Mesangial cell (primary cell): ENCODE measurements at places on chromosomes 13 and 19. TPM values are rescaled to one million over a fixed set of nuclear protein-coding genes. Genes with fewer than 3 reads are reported as not detected.

The CYP4F8 gene
- total RNA-seq, result not detected in 2 replicates

The PCSK4 gene
- total RNA-seq, result 3.9 and 10.8 TPM in 2 replicates

The LYPD3 gene
- total RNA-seq, result 0.38 TPM in 1 of 2 replicates, not detected in the other

The CLEC17A gene
- total RNA-seq, result not detected in 2 replicates

The STXBP2 gene
- total RNA-seq, result 37.0 and 76.3 TPM in 2 replicates

The CYP2A6 gene
- total RNA-seq, result not detected in 2 replicates

The CGB5 gene
- total RNA-seq, result 0.38 and 2.1 TPM in 2 replicates

The PSG2 gene
- total RNA-seq, result not detected in 2 replicates

The PSG1 gene
- not detected in 2 replicates for total RNA-seq

The SBK2 gene
- total RNA-seq, result 2.4 and 7.9 TPM in 2 replicates

The MBD3 gene
- 119 and 157 TPM in 2 replicates for total RNA-seq

The CCDC70 gene
- total RNA-seq, result not detected in 2 replicates

The APOC4 gene
- not detected in 2 replicates for total RNA-seq

The KCNJ14 gene
- total RNA-seq, result 0.25 and 0.65 TPM in 2 replicates

The LGI4 gene
- 0.49 TPM in 1 of 2 replicates, not detected in the other for total RNA-seq

The ZNF575 gene
- total RNA-seq, result 0.16 and 0.76 TPM in 2 replicates

The IGLON5 gene
- not detected in 2 replicates for total RNA-seq

The PRR19 gene
- total RNA-seq, result 0.81 and 3.9 TPM in 2 replicates

The URAD gene
- not detected in 2 replicates for total RNA-seq

The RGL3 gene
- 0.16 and 1.0 TPM in 2 replicates for total RNA-seq

The PNPLA6 gene
- total RNA-seq, result 119 and 204 TPM in 2 replicates

The ACP5 gene
- total RNA-seq, result 1.1 and 17.5 TPM in 2 replicates

The MAP4K1 gene
- 0.25 and 0.33 TPM in 2 replicates for total RNA-seq

The CACNG6 gene
- total RNA-seq, result 0.89 TPM in 1 of 2 replicates, not detected in the other

The ZNF506 gene
- total RNA-seq, result 14.5 and 35.9 TPM in 2 replicates

The SLC10A2 gene
- not detected in 2 replicates for total RNA-seq

The EFNA2 gene
- 0.65 and 2.3 TPM in 2 replicates for total RNA-seq

The GRK1 gene
- not detected in 2 replicates for total RNA-seq

The FXYD1 gene
- total RNA-seq, result 0.89 TPM in 1 of 2 replicates, not detected in the other

The CD70 gene
- total RNA-seq, result 70.9 and 153 TPM in 2 replicates

The CGB7 gene
- total RNA-seq, result 3.4 and 3.6 TPM in 2 replicates

The GNG7 gene
- total RNA-seq, result under 0.01 and 1.1 TPM in 2 replicates

The ZNF154 gene
- 0.98 and 2.2 TPM in 2 replicates for total RNA-seq

The ZNF443 gene
- 1.9 and 2.0 TPM in 2 replicates for total RNA-seq

The ZNF570 gene
- 1.3 and 6.0 TPM in 2 replicates for total RNA-seq

The RNF225 gene
- 0.13 TPM in 1 of 2 replicates, not detected in the other for total RNA-seq

The FARP1 gene
- 75.4 and 103 TPM in 2 replicates for total RNA-seq

The CDX2 gene
- total RNA-seq, result not detected in 2 replicates

The IGSF23 gene
- 2.9 TPM in 1 of 2 replicates, not detected in the other for total RNA-seq

The JUND gene
- total RNA-seq, result 277 and 421 TPM in 2 replicates

The TPP2 gene
- 24.5 and 26.2 TPM in 2 replicates for total RNA-seq

The TICAM1 gene
- total RNA-seq, result 7.7 and 9.1 TPM in 2 replicates

The KHSRP gene
- total RNA-seq, result 177 and 285 TPM in 2 replicates

The CCL25 gene
- not detected in 2 replicates for total RNA-seq

The GAPDHS gene
- total RNA-seq, result not detected in 2 replicates

The IFT88 gene
- 4.7 and 5.9 TPM in 2 replicates for total RNA-seq

The GSK3A gene
- total RNA-seq, result 25.6 and 28.4 TPM in 2 replicates

The OSCAR gene
- 1.5 TPM in 1 of 2 replicates, not detected in the other for total RNA-seq

The MAST1 gene
- 0.49 and 1.0 TPM in 2 replicates for total RNA-seq

The ACP7 gene
- total RNA-seq, result not detected in 2 replicates

The ZNF846 gene
- total RNA-seq, result 2.9 and 6.7 TPM in 2 replicates

The ZNF571 gene
- total RNA-seq, result 0.65 and 1.9 TPM in 2 replicates

The ARHGAP33 gene
- 8.4 and 14.8 TPM in 2 replicates for total RNA-seq
